ENCODE measurements at places on chromosomes 3 and 15. TPM values are rescaled to one million over a fixed set of nuclear protein-coding genes. Genes with fewer than 3 reads are reported as not detected.

GRCh38 chr3:115806501-115806900 is 183.2 kb downstream of the GAP43 start:
- no peak for DNase-seq

DNA sequence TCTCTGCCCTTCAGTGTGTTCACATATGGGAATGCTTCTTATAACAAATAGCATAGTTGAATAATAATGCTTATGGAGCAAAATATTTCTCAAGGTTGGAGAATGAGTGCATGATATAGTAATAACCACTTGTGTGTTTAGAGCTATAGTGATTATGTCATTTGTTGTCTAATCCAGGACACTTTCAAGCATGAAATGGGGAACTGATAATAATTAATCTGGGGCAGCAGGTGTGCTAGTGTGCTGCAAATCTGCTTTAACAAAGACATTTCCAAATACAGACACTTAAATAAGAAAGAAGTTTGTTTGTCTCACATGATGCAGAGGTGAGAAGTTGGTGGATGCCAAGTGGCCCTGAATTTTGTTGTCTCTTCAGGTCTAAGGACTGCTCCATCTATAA is 579.3 kb upstream of the GRM7 start:
- DNase-seq = no peak

DNA sequence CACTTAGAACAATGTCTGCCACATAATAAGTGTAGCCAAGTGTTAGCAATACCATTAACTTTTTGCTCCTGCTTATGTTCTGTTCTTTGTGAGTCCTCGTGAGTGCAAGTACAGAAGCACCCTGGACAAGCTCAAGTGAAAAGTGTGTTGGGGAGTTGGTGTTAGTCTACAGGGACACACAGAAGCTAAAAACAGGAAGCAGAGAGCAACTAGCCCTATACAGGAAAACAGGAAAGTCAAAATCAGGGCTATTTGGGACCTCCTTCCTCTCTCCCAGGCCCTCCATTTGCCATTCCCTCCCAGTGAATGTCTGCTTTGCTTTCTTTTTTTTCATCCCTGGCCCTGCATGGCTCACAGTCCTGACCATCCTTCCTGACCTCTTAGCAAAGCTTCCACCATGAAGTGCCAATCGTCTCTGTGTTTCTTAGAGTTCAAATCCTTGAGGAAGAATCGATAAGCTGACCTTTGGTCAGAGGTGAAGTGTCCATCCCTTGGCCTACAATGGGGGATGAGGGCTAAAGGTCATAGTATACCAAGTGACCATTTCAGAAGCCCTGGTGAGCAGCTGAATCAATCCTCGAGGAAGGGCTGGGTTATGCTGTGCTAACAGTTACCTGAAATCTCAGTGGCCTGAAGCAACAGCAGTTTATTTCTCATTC is 328.2 kb downstream of the SHQ1 start:
- no peak for DNase-seq

- DNase-seq = no peak
Measured at GRCh38 chr3:184488577-184488976, 73.0 kb upstream of the EPHB3 start.

DNA sequence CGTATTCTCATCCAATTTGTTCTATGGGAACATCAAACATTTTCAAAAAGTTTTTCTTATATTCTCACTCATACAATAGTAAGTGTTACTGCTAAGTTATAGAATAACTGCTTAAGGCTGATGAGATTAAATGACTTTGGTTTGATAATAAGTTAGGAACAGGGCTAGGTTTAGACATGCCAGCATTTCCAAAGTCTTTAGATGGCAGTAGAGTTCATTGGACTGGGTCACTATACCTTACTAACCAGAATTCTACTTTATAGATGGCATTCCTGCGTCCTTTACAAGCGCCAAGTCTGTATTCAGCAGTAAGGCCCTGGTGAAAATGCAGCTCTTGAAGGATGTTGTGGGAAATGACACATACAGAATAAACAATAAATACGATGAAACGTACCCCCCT is 21.7 kb downstream of the PLAAT1 start:
- no peak for DNase-seq

DNA sequence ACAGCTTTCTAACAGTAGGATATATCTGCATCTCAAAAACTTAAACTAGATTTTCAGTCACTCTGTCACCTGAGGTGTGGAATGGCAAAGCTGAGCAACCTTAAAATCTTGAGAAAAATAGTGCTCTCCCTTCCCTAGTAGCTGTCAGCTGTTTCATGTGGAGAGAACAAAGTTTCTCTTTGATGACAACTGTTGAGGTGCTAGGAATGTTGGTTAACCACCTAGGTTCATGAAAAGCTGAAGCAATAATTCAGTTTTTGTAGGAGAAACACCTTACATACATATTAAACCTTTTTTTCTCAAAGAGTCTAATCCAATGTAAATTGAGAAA is 40.8 kb downstream of the TCF12 start:
- peak; percentile 34 for DNase-seq

- DNase-seq = no peak
Measured at GRCh38 chr3:71787851-71788405, 3.0 kb upstream of the PROK2 start.

DNA sequence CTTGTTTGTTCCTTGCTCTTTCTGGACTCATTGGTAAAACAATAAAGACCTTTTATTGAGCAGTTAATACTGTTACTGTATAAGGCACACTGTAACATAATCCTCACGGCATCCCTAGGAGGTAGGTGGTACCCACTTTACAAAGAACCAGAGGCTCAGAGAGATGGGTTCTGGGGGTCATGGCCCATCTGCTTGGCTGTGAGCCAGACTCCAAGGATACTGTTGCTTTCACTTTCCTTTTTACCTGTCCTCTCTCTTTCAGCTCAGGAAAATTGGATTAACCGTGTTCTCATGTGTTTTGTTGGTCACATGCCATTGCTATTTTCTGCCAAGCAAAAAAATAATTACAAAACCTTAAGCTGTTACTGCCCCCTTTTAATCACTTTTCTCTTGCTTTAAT is 34.8 kb upstream of the FILIP1L start:
- no peak for DNase-seq

- peak; percentile 34 for DNase-seq
Measured at GRCh38 chr3:128557531-128558280, 64.7 kb upstream of the GATA2 start.

GRCh38 chr15:35888815-35889214 is 342.9 kb upstream of the DPH6 start:
- no peak for DNase-seq

- no peak for DNase-seq
Measured at GRCh38 chr3:125123451-125124305, 67.9 kb upstream of the HEG1 start.

- DNase-seq = no peak
Measured at GRCh38 chr3:44932271-44932670, 43.7 kb downstream of the ZDHHC3 start.

DNA sequence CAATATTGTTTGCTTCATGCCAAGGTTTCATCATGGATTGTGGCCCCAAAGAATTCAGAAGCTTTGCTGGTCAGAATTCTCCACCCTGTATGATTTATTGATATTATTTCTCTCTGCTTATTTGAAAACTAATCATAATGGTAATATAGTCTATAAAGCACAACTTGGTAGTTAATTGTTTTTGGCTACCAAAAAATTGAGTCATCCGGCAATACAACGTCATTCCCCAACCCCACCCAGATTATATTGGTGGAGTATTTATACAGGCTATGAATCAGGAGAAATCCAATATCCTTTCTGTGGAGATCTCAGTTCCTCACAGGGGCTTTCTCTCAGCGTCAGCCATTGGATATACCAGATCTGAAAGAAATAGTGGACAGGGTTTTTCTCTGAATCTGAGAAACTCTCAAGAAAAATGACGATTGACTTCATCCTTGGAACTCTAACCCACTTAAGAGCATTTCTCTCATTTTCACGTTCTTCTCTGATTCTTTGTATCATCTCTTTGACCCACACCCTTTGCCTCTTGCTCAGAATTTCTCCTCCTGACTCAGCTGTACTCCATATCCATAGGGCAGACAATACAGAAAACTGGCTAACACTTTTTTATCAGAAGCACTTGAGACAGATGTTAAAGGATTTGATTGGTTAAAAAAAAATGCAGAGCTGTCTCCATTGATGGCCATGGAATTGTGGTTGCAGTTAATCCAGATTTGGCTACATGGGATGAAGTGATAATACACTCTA is 1055.8 kb upstream of the CADM2 start:
- DNase-seq = no peak

GRCh38 chr3:101529816-101530685 is 17.0 kb upstream of the SENP7 start:
- no peak for DNase-seq

GRCh38 chr3:132222868-132223538 is 94.2 kb upstream of the ACP3 start:
- DNase-seq = peak; percentile 9

DNA sequence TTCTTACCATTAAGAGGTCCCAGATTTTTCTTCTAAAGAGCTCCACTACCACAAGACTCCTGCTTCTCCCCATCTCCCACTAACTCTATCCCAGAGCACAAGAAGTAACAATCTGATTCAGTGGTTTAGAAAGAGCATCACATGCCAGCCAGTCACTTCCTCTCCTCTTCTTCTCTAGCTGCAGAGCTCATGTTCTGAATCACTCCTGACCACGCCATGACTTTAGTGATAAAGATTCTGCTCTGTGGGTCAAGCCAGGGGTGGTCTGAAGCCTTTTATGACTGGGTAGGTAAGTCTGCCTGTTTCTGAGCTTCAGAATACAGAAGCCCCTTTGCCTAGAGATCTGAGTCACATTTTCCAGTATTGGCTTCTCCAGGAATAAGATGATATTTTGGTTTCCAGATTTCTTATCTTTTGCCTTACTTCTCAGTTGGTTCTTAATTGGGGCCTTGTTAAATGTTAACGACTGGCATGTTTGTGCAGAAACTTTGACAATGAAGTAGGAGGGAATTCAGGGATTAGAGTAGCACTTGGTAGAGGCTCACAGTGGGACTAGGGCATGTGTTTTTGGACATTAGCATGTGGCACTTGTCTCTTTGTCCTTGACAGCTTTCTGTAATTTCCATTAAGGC is 27.6 kb upstream of the ADAMTSL3 start:
- peak; percentile 1 for DNase-seq

DNA sequence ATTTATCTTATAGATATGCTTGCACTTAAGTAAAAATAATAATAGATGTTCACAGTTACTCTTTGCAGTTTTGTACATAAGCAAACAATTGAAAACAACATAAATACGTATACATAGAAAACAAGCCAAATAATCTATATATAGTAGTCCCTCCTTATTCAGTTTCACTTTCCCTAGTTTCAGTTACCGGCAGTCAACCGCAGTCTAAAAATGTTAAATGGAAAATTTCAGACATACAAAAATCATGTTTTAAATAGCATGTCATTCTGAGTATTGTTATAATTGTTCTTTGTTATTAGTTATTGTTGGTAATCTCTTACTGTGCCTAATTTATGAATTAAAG is 262.0 kb downstream of the CGGBP1 start:
- no peak for DNase-seq

- no peak for DNase-seq
Measured at GRCh38 chr3:16106050-16106449, 68.4 kb upstream of the GALNT15 start.

- DNase-seq = no peak
Measured at GRCh38 chr15:28025413-28025812, 73.7 kb downstream of the OCA2 start.

GRCh38 chr15:68862415-68862814 is 41.7 kb upstream of the ANP32A start:
- DNase-seq = no peak

DNA sequence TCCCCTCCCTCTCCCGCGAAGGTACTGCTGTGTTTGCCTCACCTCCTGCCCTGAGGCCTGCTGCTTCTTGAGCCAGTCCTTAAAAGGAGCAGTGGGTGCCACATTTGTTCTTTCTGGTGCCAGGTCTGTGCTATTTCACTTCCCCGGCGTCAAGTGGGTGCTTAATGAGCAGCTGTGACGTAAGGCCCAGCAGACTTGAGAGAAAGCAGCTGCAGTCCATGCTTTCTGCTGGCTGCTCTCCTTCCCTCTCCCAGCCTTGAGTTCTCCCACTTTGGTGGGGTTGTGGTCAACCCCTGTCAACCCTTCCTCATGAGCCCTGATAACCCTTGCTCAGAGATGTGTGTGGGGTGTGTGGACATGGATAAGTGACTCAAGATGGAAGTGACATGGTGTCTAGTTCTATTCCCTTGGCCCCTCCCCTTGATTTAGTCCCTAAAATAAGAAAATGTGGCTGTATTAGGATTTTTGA is 6.9 kb downstream of the INAFM2 start:
- peak; percentile 95 for DNase-seq

DNA sequence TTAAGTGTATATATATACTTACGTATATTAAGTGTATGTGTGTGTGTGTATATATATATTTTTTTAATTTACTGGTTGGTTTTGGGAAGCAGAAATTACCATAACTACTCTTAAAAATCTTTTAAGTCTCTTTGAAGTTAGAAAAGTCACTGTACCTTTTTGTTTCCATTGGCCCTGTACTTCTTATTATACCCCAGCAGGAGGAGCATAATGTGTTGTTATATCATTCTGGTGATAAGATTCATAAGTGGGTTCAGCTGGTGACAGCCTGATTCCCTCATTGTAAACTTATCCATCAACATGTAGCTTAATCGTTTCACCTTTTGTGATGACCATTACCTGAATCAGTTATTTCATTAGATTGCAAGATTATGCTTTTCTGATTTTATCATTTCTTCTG is 30.8 kb downstream of the MLH1 start:
- no peak for DNase-seq

Gene DNASE1L3
- not detected for total RNA-seq

Gene TLR9
- total RNA-seq = not detected

Gene ACKR2
- 0.11 TPM for total RNA-seq

Gene NGLY1
- 24.1 TPM for total RNA-seq

Gene TSC22D2
- 12.7 TPM for total RNA-seq

Gene ITGB5
- 203 TPM for total RNA-seq

Gene ZNF860
- total RNA-seq = 0.36 TPM
